Stimulated activated CD4-positive, alpha-beta T cell treated with anti-CD3 and anti-CD28 coated beads, Interleukin-4, amount 100 ng/mL, for 4 hours (primary cell): ENCODE measurements at places on chromosomes 12 and 14.

- DNase-seq: peak; percentile 69
These were observed 8.4 kb downstream of the OR6S1 start for GRCh38 chr14:20632831-20633691.

DNA sequence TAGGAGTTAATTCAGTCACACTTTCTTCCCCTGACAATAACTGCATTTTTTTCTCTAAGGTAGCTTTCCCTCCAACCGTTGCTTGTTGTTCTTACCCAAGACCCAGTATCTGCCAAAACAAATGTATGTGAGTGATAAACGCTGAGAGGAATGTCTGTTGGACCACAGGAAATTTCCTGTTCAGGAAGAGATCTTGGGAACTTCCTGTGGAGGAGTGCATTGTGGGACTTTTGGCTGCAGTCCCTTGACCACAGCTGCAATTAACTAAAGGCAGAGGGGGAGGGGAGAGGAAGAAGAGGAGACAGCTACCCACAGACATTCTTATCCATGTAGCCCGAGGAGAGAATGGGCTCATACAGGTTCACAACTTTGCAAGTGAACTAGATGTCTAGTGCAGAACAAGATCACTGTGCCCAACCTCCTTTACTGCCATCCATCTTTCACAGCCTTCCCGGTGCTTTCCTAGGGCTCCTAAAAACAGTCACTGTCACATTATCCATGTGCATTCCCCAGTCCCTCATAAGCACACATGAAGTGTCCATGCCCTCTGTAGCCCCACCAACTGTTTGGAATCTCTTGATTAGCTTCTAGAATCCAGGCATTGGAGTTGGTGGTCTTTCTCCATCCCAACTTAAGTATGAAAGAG, 149.5 kb downstream of the ETV6 start:
- no peak for DNase-seq

- no peak for DNase-seq
These were observed 1.4 kb downstream of the CALCOCO1 start for GRCh38 chr12:53725824-53726223.

GRCh38 chr14:29558516-29558915, 369.1 kb downstream of the PRKD1 start:
- DNase-seq: no peak

DNA sequence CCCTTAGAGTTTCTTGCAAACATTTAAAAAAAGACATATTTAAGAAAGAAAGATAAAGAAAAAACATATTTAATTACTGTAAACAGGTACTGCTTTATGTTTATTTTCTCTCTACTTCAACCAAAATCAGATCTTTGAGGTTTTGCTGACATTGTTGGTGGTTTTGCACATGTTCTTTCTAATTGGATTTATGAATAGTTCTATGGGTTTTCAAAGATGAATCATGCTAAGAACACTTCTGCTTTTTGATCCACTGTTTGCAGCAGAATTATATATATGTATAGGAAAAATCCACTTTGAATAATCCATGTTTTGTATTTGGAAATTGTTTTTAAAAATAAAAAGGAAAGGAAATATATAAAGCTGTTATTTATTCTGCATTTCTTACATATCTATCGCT, 78.4 kb downstream of the FRMD6 start:
- no peak for DNase-seq

DNA sequence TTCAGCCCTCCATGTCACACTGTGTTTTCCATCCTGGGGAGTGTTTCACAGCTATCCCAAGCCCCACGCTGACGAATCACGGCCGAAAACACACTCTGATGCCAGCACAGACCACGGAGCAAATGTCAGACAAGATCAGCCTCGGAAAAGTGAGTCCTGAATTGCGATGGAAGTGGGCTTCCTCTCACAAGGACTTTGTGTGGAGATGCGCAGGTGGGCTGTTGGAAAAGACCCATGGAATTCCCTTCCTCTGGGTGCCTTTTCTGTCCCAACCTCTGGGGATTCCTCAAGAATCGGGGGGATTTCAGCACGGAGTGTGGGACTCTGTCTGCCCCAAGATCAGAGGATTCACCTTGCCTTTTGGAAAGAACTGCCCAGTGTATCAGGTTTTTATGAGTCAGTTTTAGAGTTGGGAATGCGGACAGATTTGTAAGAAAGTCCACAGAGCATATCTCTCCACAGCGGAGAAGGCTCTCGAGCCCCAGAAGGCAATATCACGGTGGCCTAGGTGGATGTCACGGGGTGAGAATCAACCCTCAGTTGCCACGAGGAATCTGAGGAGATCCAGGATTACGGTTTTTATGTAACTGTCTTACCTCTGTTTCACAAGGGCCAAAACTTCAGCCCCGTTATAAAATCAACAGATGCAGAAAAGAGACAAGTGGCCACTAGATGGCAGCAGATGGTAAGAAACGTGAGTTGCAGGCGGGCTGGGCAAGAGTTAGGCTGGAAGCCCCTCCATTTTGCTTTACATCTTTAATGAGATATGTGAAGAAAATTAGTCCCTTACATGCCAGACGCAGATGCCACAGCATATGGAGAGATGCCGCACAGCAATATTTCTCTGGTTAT, 201.9 kb downstream of the DAD1 start:
- no peak for DNase-seq

DNA sequence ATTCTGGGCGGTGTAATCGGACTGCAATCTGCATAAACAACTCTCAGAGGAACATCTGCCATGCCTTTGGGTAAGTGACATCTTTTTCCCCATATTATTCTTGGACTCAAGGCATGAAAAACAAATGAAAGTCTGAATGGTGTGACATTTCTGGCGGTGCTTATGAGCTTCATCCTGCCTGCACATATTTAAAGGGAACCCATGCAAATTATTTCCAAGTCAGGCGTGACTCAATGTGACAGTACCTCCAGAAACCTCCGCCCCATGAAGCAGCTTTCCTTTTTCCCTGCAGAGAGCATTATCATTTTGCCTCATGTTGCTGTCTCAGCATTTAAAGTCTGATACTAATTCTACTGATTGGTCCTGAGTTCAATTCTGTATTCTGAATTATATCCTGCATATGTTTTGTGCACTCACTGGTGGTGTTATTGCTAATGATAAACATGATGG, 585.4 kb downstream of the SNAPC1 start:
- DNase-seq: no peak

- no peak for DNase-seq
These were observed 5.7 kb downstream of the KRT73 start for GRCh38 chr12:52612431-52613383.

DNA sequence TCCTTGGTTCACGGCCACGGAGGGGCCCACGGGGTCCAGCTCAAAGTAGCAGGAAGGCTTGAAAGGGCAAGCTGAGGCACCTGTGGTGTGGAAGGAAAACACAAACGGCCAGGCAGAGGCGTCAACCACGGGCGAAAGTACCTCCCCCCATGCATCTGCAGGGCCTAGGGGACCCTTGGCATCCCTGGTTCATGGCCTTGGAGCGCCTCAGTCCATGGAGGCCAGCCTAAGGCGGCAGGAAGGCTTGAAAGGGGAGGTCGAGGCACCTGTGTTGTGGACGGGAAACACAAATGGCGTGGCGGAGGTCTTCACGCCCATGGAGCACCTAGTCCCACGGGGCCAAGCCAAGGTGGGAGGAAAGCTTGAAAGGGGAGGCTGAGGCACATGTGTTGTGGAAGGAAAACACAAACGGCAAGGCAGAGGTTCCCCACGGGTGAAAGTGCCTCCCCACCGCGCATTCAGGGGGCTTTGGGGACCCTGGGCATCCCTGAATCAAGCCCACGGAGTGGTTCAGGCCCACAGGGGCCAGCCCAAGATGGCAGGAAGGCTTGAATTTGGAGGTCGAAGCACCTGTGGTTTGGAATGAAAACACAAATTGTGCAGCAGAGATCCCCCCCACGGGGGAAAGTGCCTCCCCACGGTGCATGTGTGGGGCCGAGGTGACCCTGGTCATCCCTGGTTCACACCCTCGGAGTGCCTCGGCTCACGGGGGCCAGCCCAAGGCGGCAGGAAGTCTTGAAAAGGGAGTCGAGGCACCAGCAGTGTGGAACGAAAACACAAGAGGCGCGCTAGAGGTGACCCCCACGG, 380.8 kb downstream of the ALG10 start:
- DNase-seq: peak; percentile 1

DNA sequence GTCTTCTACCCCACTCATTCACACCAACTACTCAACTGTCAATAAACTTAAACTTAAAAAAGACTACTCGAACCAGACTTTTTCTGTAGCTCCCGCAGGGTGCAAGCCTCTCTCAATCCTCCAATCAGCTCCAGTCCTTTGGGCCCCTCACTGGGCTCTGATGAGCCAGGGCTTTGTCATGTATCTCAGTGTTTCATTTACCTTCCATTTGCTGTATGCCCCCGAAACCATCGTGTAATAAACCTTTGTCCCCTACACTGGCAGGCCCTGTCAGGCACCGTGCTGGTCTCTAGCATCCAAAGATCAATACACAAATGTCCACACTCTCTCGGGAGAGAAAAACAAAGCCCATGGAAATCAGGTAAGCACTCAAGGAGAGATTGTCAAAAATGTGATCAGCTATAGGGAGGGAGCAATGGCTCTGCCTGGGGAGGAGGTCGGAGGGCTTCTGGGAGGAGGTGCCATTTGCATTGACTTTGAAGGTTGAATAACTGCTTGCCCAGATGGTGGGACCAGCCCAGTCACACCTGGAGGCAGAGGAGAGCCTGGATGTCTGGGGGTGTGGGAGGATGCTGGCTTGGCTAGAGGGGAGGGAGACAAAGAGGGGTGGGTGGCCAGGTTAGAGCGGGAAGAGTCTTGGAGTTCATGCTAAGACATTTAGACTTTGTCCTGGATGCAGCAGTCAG, 42.1 kb upstream of the DICER1 start:
- DNase-seq: no peak

DNA sequence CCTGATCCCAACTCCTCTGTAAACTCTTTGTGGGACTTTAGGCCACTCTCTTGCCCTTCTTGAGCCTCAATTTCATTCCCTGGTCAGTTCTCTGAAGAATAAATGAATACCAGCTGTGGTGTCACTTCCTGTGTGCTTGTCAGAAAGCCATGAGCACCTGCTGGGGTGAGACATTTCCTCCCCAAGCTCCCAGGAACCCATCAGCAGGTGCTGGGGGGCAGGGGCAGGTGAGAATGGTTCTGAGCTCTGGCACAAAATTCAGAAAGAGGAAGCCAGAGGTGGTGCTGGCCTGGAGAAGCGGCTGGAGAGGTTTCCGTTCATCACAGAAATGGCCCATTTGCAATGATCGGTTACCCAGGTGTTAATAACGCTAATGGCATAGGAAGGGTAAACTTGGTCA, 14.9 kb downstream of the LHX5 start:
- DNase-seq: no peak

DNA sequence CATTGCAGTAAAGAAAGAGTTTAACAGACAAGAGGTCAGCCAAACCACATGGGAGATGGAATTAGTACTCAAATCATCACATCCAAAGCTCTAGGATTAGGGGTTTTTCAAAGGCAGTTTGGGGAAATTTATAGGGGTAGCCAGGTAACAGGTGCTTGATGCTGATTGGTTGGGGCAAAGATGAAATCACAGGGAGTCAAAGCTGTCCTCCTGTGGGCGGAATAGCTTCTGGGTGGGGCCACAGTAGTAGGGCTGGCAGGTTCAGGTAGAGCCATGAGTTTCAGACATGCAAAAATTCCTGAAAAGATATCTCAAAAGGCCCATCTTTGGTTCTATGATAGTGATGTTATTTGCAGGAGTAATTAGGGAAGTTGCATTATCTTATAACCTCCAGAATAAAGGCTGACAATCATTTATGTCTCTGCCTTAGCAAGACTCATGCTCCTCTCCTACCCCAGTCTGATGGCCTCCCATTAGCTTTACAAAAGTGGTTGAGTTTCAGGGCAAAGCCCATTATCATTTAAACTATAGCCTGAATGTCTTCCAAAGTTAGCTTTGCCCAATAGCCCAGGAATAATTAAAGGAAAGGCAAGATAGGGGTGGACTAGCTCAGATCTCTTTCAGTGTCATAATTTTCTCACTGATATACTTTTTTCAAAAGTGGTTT, 42.1 kb upstream of the CNTN1 start:
- no peak for DNase-seq

GRCh38 chr14:19974844-19975243, 547 bp upstream of the OR4K15 start:
- no peak for DNase-seq

DNA sequence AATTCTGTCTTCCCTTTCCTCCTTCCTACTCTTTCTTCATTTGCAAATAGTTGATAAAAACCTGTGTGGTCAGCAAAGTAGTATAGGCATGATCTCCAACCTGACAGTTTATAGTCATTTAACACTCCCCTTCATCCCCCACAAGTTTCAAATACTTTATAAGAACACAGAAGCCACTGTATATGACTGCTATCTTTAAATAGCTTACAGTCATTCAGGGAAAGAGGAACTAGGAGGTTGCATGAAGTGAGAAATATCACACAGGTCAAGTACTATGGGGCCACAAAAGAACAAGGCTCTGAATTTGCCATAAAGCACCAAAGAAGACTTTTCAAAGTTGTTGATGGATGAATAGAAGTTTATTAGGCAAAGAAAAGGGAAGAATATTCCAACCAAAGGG, 431.3 kb downstream of the NPAS3 start:
- DNase-seq: no peak

DNA sequence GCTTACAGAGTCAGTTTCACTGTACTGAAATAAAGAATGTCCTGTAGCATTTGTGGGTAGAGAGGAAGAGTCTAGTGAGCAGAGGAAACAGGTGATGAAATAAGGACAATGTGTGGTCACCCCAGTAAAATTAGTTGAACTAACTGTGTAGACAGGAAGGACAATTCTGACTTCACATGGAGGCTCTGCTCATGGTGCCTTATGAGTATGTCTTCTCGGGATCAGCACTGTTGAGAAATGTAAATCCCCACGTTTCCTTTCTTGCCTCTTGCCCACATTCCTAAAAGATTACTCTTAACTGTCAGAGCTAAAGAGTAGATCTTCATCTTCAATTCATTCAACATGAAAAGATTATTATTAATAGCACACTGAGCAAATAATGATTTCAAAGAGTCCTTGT, 113.2 kb upstream of the FLRT2 start:
- no peak for DNase-seq

GRCh38 chr12:4506430-4506829, 32.3 kb upstream of the RAD51AP1 start:
- DNase-seq: no peak

DNA sequence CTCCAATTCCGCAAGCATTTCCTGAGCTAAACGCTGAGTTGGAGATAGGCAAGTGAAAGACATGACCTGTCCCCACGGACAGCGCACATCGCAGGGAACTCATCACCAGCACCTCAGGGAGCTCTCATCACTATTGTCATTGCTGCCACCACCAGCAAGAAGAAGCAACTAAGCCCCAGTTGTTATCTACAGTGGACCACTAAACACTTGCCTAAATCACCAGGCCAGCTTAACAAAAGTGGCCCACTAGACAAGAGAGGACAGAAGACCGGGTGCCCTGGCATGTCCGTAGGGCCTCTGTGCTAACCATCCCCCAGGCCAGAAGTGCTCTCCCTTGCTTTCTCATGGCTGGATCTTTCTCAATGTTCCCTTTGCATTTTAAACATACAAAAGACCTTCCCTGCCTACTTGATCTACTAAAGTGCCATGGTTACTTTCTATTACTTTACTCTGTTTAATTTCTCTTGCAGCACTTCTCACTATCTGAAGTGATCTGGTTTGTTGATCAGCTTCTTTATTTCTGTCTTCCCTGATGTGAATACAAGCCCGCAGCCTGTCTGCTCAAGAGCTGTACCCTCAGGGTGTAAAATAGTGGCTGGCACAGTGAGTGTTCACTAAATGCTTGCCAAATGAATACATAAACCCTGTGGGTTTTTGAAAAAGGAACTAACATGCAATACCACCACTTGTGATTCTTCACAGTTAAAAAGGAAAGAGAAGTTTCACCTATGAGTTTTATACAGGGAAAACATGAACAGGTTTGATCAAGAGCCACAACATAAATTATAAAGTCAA, 60.9 kb upstream of the RFLNA start:
- DNase-seq: no peak
